Hematopoietic multipotent progenitor cell treated with erythropoietin and hydrocortisone succinate and interleukin-3 and kit ligand, for 8 days (in vitro differentiated cells): ENCODE measurements at places on chromosomes 11 and 22.

- DNase-seq, result peak; percentile 22
Measured at GRCh38 chr11:77705195-77705875, 67.7 kb upstream of the CLNS1A start.

GRCh38 chr11:65290448-65291165 is 24.1 kb upstream of the CDC42EP2 start:
- peak; percentile 80 for DNase-seq

GRCh38 chr11:113493206-113493605 is 18.0 kb upstream of the DRD2 start:
- no peak for DNase-seq

GRCh38 chr11:16926883-16927626 is 87.2 kb downstream of the PLEKHA7 start:
- DNase-seq, result peak; percentile 14

GRCh38 chr22:20243537-20244249 is 24.4 kb downstream of the RTN4R start:
- DNase-seq, result peak; percentile 42

- no peak for DNase-seq
Measured at GRCh38 chr11:64564947-64565889, 25.8 kb upstream of the SLC22A12 start.

DNA sequence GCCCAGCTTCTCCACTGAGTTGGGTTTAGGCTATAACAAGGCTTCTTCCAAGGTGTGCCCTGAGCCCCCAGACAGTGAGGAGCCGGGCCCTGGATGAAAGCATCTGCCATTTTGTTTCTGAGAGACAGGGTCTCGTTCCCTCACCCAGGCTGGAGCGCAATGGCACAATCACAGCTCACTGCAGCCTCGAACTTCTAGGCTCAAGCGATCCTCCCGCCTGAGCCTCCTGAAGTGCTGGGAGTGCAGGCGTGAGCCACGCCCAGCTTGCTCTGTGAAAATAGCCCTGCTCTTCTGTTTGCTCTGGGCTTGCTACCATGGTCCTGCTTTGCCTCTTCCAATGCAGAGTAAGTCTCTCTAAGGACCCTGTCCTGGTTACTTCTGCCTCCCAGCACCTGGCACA is 6.7 kb downstream of the DENND6B start:
- no peak for DNase-seq

GRCh38 chr11:93845181-93846092 is 5.0 kb downstream of the VSTM5 start:
- DNase-seq, result no peak

DNA sequence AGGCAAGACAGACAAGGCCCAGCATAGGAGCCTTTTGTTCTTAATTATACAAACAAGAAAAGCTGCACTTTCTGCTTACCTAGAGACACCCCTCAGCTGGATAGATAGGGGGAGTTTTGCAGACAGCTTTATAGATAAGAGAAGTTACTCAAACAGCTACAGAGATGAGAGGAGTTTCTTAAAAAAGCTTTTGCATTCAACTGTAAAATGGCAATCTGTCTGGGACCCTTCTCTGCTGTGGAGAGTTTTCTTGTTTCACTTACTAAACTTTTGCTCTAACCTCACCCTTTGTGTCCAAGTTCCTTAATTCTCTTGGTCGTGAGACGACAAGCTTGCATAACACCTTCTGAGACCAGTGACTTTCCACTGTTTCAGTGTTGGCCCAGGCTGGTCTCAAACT is 103.8 kb upstream of the CHORDC1 start:
- DNase-seq, result no peak

DNA sequence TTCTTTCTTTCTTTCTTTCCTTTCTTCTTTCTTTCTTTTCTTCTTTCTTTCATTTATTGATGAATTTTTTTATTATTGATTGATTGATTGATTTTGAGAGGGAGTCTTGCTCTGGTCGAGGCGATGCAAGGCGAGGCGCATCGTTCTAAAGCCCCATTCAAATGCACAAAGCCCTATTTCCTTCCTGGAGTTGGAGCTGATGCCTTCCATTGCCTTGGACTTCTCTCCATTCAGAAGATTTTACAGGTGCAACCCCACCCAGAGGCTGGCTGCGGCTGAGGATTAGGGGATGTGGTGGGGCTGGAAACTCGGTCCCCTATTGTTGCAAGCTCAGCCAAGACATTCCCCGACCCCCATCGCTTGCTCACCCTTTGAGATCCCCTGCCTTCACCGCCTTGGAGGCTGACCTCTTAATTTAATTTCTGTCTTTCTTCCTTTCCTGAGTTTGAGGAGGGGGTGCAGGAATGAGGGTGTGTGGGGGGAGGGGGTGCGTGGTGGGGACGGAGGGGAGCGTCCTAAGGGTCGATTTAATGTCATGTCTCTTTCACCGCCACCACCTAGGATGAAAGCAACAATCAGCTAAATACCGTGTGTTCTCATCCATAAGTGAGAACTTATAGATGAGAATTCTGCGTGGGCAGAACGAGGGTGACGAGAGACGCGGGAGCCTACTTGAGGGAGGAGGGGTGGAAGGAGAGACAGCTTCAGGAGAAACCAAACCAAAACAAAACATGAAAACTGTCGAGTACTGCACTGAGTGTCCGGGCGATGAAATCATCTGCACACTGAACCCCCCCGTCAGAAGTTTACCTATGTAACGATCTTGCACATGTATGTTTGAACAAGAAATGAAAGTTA is 3913.9 kb upstream of the OR11H1 start:
- no peak for DNase-seq

- peak; percentile 60 for DNase-seq
Measured at GRCh38 chr11:11036848-11037732, 179.2 kb upstream of the ZBED5 start.

GRCh38 chr11:69372589-69373250 is 78.8 kb downstream of the MYEOV start:
- no peak for DNase-seq

DNA sequence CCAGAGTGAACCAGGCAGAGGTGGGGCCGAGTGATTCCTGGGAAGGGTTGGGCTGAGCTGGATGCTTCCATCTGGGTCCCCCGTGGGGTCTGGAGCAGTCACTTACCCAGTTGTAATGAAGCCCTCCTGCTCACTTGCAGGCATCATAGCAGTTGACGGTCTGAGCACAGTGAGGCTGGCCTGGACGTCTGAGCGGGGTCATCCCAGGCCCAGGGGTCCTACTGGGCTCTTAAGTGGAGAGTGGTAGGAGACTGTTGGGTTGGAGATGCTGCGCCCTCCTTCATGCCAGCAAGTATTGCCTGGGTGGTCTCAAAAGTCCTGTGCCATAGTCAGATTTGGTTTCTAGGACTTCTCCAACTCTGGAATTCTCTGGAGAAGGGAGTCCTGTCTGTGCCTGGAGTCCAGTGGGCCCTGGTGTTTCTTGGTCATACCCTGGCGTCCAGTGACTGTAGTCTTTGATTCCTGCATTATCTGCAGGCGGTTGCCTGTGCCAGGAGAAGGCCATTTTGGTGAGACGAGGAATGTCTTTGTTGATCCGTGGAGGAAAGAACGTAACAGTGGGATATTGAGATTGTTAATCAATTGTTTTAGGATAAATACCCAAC is 82.3 kb downstream of the TBC1D22A start:
- DNase-seq, result no peak

DNA sequence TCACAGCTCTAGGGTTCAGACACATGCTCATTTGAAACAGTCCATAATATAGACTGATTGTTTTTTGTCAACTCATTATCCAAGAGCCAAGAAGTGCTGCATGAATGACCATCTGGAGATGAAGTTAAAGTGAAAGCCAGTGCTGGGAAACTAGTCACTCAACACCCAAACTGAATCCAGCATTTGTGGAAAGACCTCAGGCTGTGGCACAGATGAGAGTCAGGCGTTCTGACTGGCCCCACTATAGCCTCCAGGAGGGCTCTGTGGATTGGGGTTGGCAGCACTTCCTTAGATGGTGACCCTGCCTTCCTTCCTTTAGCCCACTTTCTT is 2.1 kb downstream of the FEZ1 start:
- no peak for DNase-seq
